ENCODE measurements at places on chromosomes 11 and 22. TPM values are rescaled to one million over a fixed set of nuclear protein-coding genes. Genes with fewer than 3 reads are reported as not detected.

DNA sequence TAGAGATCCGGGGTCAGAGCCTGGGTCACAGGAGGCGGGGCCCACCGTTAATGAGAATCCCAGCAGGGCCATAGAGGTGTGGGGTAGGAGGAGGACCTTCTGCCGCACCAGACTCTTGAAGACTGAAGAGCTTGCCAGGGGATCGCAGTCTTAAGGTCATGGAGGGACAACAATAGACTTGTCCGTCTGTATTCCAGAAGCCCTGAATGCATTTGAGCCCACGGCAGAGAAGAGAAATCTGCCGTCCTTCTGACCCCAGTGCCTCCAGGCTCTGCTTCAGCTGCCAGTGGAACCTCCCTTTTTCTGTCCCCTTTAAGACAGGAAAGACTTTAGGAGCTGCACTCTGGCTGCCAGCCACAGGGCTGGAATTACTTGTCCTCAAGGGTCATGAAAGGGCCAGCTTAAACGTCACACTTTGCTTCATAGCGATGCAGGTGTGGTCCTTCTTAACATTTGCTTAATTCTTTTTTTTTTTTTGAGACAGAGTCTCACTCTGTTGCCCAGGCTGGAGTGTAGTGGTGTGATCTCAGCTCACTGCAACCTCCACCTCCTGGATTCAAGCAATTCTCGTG lies 15.5 kb upstream of the ST3GAL4 start:
- peak; percentile 71 for DNase-seq

The KDM4F gene
- not detected for total RNA-seq

- peak; percentile 81 for DNase-seq
Observed at GRCh38 chr22:42179616-42180015, 49.0 kb upstream of the CYP2D6 start.

The TRIM48 gene
- total RNA-seq = not detected

- no peak for DNase-seq
Observed at GRCh38 chr22:49239264-49240015, 588.2 kb downstream of the BRD1 start.

DNA sequence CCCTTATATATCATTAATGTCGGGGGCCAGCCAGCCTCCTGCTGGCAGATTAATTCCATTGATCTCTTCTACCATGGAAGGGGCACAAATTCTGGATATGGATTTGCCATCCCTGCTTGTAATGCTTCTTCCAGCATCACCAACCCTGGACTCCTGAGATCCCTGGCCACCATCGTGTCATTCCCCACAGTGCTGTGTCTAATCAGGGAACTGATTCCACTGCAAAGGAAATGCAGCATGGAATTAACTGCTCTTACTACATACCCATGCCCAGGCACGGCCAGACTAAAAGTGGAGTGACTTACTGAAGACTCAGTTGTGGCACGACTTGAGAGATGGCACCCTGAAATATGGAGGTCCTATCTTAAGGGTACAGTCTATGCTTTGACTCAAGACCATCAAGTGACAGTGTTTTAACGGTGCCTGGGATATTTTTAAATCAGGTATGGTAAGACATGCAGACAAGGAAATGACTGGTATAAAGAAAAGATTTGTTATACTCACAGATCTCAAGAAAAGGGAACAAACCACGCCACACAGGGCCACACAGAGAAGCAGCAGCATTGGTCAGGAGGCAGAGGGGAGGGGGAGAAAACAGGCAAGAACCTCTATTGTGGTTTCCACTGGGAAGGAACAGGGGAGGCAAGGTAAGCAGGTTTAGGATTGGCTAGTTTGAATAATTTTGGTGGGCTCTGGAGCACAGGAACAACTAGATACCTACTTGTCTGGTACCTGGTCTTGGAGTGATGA lies 65.1 kb downstream of the IGLL5 start:
- no peak for DNase-seq

DNA sequence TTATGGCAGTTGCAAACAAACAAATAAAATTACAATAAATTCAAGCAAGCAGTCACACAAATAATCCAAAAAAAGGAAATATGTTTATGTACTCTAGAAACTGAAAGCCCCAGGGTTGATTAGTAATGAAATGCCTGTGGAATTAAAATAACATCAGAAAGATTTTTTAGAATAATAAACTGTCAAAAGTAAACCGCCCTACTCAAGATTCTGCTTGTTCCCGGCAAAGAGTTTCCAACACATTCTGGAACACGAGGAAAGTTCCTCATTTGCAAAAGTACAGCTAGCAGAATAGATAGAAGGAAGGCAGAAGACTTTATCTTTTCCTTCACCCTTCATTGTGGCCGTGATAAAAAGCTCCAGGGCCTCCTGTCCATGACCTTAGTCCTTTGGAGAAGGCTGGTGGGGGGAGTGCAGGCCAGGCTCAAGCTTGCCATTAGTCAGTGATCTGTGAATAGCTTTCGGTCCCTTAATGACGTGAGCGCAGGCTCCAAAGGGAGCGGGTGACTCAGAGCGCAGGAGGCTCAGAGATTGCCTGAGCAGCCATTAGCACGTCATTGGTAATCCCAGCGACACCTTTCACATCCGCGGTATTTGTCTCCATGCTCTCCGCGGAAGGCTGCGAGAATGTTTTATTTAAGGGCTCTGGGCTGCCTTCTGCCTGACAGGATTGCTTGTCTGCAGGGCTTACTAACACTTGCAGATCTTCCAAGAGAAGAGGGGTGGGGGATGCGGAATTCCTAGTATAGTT lies 458.3 kb downstream of the METTL15 start:
- DNase-seq = peak; percentile 88

DNA sequence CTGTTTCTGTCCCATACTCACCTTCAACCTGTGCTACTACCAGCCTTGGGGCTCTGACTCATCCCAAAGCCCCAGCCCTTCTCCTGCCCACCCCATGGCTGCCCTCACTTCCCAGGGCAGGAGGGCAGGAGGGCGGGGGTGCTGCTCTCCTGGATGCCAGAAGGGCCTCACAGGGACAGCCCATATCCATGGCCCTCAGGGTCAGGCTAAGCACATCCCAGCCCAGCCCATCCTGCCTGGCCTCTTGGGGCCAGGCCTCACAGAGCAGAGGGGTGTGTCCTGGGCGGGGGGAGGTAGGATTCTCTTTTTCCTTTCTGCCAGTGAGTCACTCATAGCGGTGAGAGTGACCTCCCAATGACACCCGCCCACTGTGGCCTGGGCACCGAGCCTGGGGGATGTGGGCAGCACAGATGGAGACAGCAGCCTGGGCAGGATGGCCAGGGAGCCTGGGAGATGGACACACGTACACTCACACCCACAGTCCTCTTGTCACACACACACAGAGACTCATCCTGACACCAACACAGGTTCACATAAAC lies 2.4 kb downstream of the LTBP3 start:
- DNase-seq = peak; percentile 87

GRCh38 chr22:36453855-36454378 lies 27.5 kb downstream of the TXN2 start:
- DNase-seq = no peak

DNA sequence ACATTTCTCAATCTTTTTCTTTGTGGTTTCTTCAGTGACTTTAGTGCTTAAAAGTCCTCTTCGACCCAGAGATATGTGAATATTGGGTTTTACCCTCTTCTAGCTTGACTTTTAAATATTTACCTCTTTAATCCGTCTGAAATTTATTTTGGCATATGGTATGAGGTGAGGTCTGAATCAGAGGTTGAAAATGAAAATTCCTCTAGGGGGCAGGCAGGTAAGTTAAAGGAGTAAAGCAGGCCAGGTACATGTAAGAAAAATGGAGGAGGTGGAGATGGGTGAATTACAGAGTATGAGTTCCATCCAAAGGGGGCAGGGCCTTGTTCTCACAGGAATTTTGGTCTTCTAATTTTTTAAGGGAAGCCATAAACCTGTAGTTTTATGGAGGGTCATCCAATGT lies 263.8 kb upstream of the NARS2 start:
- no peak for DNase-seq

GRCh38 chr11:46361283-46362155 lies 14.3 kb downstream of the DGKZ start:
- DNase-seq = no peak

The TRIOBP gene
- 89.1 TPM for total RNA-seq

GRCh38 chr11:93686812-93687211 lies 25.3 kb downstream of the CEP295 start:
- DNase-seq = peak; percentile 16

- no peak for DNase-seq
Observed at GRCh38 chr11:65102142-65103095, 6.4 kb downstream of the VPS51 start.

The GLYATL2 gene
- 0.20 TPM for total RNA-seq

GRCh38 chr11:131581046-131581445 lies 210.6 kb downstream of the NTM start:
- DNase-seq = no peak

DNA sequence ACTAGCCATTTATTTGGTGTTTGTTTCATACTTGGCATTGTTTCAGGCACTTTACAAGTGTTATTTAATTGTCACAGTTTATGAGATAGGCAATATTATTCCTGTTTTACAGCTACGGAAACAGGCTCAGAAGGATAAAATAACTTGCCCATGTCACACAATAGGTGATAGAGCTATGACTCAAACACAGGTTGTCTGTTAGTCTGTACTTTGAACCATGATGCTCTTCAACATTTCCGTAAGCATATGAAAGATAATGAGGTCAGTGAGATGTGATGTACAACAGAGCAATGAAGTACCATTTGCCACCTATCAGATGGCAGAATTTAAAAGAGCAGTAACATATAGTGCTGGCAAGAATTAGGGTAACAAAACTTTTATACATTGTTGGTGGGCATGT lies 15.3 kb downstream of the TUG1 start:
- DNase-seq = no peak

DNA sequence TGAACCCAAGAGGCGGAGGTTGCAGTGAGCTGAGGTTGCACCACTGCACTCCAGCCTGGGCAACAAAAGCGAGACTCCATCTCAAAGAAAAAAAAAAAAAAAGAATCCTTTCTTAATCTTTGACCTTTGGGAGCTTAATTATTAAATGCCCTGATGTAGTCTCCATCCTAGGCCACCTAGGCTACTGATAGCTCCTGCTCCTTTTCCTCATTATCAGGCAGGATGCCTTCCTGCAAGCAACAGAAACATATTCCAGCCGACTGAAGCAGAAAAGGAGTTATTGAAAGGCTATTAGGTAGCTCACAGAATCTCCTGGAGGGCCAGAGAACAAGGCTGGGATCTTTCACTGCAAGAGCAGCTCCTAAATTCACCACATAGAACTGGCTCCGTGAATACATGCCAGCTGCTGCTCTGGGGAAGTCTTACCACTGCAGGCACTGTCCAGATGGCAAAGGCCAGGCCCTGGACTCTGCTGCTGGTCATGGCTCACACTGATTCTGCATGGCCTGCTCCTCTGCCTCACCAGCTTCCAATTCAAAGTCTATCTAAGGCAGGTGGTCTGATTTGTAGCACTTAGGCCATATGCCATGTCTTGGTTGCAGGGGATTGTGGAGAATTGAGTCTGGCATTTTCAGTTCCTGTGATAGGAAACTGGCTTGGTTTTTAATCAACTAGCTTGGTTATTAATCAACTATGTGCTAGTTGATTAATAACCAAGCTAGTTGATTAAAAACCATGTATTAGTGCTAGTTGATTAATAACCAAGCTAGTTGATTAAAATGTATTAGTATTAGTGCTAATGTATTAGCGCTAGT lies 26.0 kb upstream of the POLD3 start:
- peak; percentile 66 for DNase-seq
